ENCODE measurements at places on chromosomes 11 and 22.

DNA sequence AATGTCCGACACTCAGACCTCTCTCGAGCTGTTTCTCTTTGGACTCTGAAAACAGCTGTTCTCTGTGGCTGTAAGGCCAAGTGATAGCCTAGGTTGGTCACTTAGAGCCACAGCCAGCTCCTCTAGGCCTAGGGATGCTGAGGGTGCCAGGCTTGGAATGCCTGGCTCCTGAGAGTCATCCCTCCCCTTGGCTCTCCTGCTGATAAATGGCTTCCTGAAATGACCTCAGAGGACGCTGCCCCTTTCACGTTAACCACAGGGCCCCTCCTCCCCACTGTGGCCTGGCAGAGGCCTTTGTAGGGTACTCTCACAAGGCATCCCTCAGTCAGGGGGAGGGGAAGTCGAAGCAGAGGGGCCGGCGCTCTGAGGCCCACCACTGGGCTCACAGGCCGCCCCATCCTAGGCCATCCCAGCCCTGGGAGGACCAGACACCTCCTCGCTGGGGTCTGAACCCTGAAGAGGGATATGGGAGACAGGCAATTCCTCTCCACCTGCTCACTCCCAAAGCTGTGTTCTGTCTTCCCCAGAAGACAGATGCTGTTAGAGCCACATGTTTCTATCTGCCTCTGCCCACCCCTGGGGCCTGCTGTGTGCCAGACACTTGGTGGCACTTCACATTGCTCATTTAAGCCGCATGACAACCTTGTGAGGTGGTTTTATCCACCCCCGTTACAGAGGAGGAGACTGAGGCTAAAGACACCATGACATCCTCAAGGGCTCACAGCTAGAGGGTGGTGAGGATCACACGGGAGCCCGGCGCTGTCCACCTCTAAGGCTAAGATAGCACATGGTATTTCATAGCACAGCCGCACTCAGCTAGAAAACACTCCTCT lies 50.9 kb downstream of the ARFGAP3 start:
- no peak for DNase-seq

DNA sequence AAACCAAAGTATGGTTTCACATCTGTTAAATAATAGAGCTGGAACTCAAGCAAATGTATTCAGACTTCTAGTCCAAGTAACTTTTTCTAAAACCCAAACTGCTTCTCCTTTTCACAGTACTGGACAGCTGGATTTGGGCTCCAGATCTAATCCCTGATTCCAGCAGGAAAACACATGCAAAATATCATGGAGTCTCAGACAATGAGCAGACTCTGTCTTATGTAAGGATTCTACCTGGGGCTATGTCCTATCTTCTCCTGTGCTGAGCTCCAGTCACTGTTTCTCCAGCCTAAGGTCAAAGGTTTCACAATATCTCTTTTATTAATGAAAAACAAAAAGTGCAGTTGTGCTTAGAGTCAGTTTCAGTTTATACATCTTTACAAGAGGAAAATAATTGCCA lies 83.2 kb upstream of the EED start:
- DNase-seq = no peak

GRCh38 chr22:20431511-20432192 lies 6.0 kb downstream of the SCARF2 start:
- no peak for DNase-seq

DNA sequence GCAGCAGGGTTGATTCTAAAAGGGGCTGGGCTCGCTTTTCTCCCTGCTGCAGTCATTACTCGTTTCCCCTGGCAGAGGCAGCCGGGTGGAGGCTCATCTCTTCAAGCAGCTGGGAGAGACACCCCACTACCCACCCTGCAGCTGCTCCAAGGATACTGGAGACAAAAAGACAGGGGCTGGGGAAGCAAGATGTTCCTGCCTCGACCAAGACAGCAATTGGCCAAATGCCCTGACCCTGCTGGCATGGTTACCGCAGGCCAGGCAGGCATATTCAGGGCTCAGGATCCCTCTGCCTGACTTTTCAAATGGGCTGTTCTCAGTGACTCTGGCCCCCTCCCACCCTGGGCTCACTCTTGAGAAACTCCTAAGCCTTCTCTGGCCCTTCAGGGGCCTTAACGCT lies 6.8 kb upstream of the RGL4 start:
- DNase-seq = no peak

- DNase-seq = no peak
Measured at GRCh38 chr11:71496421-71496820, 30.6 kb upstream of the KRTAP5-7 start.

DNA sequence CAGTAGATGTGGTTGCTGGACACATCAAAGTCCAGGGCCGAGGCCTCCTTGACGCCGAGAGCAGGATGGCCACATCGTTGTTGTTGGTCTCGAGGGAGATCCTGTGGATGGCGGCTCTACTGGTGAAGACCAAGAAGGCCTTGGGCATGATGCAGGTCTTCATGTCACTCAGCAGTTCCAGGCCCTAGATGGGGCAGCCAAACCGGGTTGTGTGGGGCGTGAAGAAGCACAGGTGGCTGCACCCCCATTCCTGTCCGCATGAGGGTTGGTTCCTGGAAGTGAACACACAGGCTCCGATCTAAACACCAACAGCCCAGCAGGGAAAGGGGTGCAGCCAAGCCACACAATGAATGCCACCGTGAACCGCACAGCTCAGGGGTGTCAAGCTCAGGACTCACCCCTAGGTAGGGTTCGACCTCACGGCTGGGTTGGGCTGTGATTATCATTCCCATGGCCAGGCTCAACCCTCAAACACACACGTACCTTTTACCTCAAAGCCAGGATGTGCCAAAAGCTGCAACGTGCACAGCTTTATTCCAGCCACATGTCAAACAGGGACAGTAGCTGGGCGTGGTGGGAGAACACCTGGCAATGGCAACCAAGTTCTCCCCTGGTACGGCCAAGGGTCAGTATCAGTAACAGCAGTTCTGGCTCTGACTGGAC lies 132.3 kb downstream of the CRYBB2 start:
- no peak for DNase-seq

GRCh38 chr11:3667149-3668035 lies 3.8 kb downstream of the CHRNA10 start:
- no peak for DNase-seq

- no peak for DNase-seq
Measured at GRCh38 chr11:59267736-59268475, 55.2 kb upstream of the MPEG1 start.

DNA sequence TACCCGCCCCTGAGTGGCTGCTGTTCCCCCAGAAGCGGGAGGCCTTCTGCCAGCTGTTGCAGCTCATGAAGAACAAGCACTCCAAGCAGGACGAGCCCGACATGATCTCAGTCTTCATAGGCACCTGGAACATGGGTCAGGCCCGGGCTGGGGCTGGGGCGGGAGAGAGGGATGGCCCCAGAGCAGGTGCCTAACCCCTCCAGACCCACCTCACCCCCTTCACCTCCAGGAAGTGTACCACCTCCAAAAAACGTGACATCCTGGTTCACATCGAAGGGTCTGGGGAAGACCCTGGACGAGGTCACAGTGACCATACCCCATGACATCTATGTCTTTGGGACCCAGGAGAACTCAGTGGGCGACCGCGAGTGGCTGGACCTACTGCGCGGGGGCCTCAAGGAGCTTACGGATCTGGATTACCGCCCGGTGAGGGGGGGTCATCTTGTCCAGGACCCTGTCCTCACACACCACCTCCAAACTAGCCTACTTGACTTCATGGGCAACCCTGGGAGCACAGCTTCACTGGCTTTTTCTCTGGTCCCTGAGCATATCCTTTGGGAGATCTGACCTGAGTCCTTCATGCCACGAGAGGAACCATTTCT lies 6.3 kb downstream of the INPPL1 start:
- DNase-seq = no peak

DNA sequence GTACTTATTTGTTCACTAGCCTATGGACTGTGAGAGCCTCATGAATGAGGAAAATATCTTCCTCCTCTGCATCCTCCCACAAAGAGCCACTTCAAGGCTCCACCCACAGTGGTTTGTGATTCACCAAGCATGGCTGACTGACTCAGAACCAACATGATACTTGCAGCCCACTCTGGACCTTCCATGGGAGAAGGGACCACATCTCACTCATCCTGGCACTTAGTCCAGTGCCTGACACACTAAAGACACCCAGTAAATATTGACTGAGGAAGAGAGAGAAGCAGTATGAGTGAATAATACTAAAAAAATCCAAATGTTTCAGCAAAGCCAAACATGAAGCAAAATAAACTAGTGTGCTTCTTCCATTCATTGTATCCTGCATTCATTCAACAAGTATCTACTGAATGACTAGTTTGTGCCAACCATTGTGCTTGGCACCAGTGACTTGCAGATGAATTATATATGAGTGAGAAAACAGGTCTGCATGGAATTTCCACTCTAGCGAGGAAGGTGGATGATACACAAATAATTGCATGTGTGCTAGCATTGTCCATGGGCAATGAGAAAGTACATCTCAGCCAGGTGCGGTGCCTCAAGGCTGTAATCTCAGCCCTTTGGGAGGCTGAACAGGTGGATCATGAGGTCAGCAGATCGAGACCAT lies 54.9 kb upstream of the BLID start:
- no peak for DNase-seq

GRCh38 chr11:67468456-67468758 lies 644 bp downstream of the TMEM134 start:
- no peak for DNase-seq

GRCh38 chr22:34736081-34736480 lies 329.9 kb upstream of the ISX start:
- DNase-seq = no peak
